ENCODE measurements at places on chromosomes 1 and 21.

DNA sequence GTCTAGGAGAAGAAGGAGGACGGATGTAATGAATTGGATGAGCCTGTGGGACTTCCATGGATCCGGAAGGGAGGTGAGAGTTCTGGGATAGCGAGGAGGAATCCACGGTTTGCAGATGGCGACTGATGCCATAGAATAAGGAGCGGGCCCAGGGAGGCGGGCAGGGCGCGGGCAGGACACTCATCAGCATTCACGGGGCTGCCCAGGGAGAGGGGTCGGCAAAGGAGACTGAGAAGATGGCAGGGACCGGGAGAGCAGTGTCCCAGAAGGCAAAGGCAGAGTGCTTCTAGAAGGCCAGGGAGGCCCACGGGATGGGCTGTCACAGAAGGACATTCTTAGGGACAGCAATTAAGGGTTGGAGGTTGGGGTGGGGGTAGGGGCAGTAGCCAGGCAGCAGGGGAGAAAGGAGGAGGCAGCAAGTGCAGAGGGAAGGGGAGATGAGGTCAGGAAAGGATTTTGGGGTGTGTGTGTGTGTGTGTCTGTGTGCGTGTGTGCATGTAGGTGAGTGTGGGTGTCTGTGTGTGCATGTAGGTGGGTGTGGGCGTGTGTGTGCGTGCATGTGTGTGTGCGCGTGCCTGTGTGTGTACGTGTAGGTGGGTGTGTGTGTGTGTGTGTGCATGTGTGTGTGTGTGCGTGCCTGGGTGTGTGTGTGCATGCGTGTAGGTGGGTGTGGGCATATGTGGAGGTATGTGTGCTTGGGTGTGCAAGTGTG is 1.1 kb upstream of the COL8A2 start:
- no peak for DNase-seq

- no peak for DNase-seq
Measured at GRCh38 chr1:35555212-35555584, 2.0 kb downstream of the KIAA0319L start.

- no peak for DNase-seq
Measured at GRCh38 chr1:70836456-70836855, 211.2 kb downstream of the PTGER3 start.

GRCh38 chr1:244761279-244761678 is 74.2 kb upstream of the COX20 start:
- DNase-seq = no peak

GRCh38 chr1:96164053-96164452 is 557.5 kb upstream of the PTBP2 start:
- no peak for DNase-seq

GRCh38 chr1:160437432-160438316 is 37.3 kb downstream of the VANGL2 start:
- DNase-seq = no peak

GRCh38 chr1:208103597-208104513 is 140.3 kb downstream of the PLXNA2 start:
- DNase-seq = no peak

DNA sequence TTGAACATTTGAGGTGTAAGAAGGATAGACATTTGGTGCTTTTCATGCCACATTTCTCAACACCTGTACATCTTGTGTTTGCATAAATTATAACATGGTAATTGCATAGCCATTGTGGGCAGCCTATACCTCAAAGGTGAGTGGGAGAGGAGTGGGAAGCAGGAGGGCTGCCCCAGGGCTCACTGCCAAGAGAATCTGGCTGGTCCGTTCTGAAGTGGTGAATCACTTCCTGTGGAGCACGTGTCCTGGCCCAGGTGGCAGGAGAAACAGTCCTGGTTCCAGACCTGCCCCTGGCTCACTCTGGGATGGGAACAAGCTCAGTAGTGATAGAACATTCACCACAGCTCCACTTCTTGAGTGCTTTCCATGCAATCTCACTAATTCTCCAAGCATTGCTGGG is 11.6 kb upstream of the OLFML2B start:
- DNase-seq = no peak

Measured in hematopoietic multipotent progenitor cell treated with erythropoietin and hydrocortisone succinate and interleukin-3 and kit ligand, for 8 days (in vitro differentiated cells).